ENCODE measurements at places on chromosomes 3 and 15. TPM values are rescaled to one million over a fixed set of nuclear protein-coding genes. Genes with fewer than 3 reads are reported as not detected.

Gene TMEM40
- not detected for total RNA-seq

GRCh38 chr3:126039870-126040269 is 44.1 kb downstream of the SLC41A3 start:
- H3K4me3 ChIP-seq = no peak overlapping the region
- no peak for DNase-seq
- peaks cover 20% of the 10 kb centered on the region for H3K36me3 ChIP-seq

Gene SNRPN
- total RNA-seq = 97.4 TPM

Gene ST6GAL1
- 33.9 TPM for total RNA-seq

DNA sequence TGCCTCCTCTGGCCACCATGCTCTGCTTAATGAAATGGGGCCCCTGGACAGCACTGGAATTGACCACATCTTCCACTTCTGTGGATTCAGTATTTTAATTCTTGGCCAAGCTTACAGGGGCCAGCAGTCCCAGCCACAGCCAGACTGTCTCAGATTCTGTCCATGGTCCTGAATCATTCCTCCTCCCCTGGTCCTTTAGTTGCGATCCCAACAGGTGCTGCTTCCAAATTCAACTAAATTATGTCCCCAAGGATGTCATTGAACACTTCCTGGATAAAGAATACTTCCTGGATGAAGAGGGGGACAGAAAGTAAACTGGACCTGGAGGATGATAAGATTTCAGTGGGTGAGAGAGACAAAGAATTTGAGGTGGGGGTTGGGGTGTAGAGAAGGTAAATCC is 111.1 kb upstream of the FOXB1 start:
- no peak for DNase-seq
- no peaks in the 10 kb centered on the region for H3K36me3 ChIP-seq
- H3K27me3 ChIP-seq = no peaks in the 10 kb centered on the region
- H3K4me1 ChIP-seq = no peaks in the 10 kb centered on the region

Gene GOLGA6D
- total RNA-seq = 0.15 TPM

Data from chondrocyte (in vitro differentiated cells).